ENCODE measurements at places on chromosomes 4 and X.
A peak's percentile ranks its signal among the peaks of the same experiment; 100 is the strongest.

DNA sequence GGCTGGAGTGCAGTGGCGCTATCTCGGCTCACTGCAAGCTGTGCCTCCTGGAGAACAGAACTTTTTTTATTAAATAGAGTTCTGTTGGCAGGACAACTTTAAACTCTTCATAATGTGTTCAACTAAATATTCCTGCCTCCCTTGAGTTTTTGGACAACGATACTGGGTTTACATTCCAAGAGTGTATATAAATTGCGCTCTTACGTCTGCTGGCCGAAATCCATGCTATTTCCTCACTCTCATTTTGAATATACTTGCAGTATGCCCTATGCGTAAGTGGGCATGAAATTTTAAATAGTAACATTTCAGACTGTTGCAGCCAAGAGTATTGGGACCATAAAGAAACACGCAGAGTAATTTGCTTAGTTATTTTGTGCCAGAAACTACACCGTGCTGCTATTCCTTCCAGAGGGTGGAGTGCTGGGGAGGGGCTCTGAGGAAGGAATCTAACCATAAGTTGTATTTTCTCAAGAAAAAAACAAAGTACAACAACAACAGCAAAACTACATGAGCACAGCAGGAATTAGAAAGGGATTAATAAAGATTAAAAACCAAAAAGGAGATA, 480.0 kb downstream of the NLGN4X start:
- DNase-seq: no peak

DNA sequence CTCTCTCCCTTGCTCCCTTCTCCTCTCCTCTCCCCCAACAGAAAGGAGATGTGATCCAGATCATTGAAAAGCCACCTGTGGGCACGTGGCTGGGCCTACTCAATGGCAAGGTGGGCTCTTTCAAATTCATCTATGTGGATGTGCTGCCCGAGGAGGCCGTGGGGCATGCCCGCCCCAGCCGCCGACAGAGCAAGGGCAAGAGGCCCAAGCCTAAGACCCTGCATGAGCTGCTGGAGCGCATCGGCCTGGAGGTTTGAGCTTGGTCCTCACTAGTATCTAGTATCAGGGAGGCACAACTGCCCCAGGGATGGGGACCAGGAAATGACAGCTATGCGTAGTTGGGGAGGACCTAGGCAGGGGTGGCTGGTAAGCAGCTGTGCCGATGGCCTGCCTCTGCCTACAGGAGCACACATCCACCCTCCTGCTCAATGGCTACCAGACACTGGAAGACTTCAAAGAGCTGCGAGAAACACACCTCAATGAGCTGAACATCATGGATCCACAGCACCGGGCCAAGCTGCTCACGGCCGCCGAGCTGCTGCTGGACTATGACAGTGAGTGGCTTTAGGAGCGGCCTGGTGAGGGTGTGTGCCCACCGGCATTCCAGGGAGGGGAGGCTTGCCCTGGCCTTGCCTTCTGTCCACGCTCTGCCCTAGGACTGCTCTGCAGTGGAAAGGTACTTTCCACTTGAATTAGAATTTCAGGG, 13.0 kb downstream of the SASH3 start:
- no peak for DNase-seq

DNA sequence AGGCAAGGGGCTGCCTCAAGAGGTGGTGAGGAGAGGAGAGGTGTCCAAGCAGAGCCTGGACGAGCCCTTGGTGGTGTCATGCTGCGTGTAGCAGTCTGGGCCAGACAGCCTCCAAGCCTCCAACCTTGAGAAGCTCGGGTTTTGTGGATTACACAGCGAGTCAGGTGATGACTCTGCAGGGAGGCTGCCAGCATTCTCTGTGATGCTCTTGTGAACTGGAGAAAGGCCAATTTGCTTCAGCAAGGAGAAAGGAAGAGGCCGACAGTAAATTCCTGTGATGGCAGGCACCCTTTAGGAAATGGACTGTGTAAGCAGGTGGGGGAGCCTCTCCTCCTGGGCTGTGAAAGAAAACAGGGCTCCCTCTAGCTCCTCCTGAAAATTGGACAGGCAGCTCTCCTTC, 36.0 kb upstream of the CD99L2 start:
- DNase-seq: no peak

DNA sequence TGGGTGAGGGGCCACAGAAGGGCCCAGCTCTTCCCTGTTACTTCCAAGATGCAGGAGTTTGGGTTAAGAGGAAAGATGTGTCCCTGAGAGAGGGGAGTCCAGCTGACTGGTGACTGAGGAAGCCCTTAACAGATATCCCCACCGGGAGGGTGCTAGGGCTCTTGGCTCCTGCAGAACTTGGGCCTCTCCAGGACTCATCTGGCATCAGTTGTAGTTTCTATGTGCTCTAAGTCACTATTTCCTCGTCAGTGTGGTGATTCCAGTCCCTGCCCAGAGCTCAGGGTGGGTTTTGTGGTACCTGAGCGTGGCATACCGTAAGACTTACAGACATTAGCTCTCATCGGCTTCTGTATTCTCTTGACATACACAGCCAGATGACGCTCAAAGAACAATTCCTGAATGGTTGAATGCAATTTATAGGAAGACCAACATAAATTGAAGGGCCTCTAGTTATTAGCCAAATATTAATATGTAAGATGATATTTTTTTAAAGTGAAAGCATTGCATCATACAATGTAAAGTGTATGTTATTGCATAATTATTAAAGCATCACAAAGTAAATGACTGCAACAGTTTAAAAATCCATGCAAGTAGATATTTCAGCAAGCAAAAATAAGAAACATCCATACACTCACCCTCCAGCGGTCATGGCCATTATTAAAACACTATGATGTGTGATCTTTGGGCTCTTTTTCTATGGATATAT, 195.5 kb downstream of the PTTG2 start:
- DNase-seq: no peak

GRCh38 chr4:106801386-106801785, 234.7 kb downstream of the DKK2 start:
- DNase-seq: no peak

GRCh38 chrX:131869182-131869581, 153.9 kb upstream of the STK26 start:
- DNase-seq: no peak

GRCh38 chr4:88409206-88409605, 30.6 kb downstream of the HERC6 start:
- DNase-seq: no peak

DNA sequence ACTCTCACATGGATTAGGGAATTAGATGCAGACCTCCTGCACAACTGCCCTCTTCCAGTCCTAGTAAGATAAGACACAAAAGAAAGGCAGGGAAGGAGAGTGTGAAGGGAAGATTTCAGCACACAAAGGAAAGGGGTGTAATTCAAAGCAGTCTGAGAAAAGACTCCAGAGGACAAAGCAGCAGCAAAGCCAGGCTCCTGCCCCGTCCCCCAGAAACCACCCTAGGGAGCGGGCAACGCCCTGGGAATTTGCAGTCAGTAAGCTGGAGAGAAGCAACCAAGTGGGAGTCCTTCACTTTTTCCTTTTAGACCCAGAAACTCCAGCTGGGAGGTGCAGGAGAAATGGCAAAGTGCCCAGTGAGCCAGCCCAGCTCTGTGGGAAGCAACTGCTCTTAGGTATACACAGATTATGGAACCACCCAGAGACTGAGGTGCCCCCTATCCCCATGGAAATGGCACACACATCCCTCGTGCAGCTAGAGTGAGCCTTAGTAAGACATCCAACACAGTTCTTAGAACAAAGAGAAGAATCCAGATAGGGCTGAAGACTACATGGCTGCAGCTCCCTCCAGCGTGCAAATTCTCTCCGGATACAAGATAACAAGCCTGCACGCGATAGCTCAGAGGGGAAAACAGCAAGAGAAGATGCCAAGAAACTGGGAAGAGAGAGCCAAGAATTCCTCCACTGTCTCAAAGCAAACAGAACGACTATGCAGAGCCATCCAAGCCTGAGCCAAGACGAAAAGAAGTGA, 26.5 kb upstream of the IRAK1 start:
- no peak for DNase-seq

- no peak for DNase-seq
These were observed 124.7 kb upstream of the C1QTNF7 start for GRCh38 chr4:15303052-15303641.

- DNase-seq: peak; percentile 78
These were observed 28.1 kb upstream of the MAN2B2 start for GRCh38 chr4:6546681-6547447.

DNA sequence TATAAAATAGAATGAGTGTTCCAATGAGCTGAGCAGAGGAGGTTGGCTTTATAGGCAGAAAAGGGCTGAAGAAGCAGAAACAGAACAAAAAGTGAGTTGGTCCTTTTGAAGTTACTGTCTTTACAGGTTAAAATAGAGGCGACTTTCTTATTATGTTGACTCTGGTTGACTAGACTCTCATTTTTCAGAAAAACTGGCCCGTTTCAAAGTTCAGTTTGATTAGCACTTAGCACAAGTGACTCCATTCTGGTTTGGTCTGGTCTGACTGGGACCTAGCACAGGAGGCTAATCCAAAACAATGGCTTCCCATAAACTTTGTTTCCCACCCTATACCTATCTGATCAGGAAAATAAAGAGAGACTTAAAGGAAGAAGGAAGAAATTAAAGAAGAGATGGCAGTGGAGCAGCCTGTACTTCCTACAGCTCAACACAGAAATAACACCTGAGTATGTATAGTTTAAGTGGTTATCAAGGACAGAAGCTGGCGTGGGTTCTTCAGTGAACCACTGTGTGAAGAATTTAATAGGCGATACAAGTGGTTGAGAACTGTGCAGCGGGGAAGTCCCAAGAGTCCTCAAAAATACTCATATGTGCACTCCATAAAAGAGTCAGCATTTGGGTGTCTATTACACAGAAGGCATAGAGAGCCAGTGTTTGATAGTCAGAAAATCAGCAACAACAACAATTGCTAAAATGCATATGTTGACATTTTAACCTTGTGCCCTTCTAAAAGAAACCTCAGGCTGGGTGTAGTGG, 554.8 kb upstream of the HTR2C start:
- no peak for DNase-seq

- DNase-seq: no peak
These were observed 47.8 kb downstream of the ZCCHC13 start for GRCh38 chrX:74351760-74352159.

Measured in GM10248 (cell line).